ELR (cell line): ENCODE measurements at places on chromosomes 16 and 17.

- no peak for DNase-seq
Measured at GRCh38 chr17:3656755-3657587, 11.4 kb downstream of the TAX1BP3 start.

DNA sequence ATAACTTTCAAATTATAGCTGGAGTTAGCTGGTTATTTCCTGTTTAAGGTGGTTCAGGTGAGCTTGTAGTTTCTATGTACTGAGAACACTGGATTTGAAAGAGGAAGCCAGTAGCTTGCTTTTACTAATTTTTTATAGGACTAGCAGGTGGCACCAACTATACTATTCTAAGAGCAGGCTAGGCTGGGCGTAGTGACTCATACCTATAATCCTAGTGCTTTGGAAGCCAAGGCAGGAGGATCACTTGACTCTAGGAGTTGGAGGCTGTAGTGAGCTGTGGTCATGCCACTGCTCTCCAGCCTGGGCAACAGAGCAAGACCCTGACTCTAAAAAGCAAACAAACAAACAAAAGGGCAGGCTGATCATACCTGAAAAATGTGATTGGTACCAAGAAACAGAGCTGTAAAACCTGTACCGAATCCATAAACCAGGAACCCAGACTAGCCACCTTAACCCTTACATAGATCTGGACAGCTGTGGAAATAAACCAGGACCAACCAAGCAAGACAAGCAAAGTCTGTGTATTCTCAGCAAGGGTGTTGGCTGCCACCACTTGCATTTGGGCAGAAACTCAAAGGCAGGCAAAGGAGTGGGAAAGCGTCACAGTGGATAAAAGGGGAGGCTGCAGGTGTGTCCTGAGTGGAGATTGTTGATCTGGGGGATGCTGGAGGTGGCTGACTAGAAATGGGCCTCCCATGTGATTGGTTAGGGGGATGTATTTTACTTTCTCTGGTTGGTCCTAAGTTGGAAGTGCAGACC lies 36.3 kb downstream of the SLC47A1 start:
- DNase-seq: no peak

DNA sequence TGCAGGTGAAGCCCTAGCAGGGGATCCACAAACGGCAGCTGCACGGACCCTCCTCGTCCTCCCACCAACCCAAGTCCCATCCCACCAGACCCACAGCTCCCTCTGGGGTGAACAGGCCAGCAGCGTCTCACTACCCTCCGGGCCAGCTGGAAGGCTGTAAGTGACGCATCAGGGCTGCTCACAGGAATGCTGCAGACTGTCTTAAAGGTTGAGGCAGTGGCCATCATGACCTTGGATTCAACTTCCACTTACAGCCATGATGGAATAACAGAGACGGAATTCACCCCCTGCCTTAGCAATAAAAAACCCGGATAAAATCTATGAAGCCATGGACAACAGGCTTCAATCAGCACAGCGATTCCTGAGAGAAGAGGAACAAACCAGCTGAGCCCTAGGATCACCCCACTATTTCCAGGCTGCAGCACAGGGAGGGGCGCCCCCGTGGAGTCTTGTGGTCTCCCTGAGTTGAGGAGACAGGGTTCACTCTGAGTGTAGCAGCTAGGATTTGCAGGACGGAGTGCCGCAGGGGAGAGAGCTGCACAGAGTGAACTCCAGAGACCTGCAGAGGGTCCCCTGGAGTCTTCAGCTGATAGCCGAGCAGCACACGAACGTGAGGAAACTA lies 10.5 kb downstream of the FAM83G start:
- no peak for DNase-seq

GRCh38 chr17:49566668-49567071 lies 9.0 kb upstream of the NXPH3 start:
- DNase-seq: no peak

DNA sequence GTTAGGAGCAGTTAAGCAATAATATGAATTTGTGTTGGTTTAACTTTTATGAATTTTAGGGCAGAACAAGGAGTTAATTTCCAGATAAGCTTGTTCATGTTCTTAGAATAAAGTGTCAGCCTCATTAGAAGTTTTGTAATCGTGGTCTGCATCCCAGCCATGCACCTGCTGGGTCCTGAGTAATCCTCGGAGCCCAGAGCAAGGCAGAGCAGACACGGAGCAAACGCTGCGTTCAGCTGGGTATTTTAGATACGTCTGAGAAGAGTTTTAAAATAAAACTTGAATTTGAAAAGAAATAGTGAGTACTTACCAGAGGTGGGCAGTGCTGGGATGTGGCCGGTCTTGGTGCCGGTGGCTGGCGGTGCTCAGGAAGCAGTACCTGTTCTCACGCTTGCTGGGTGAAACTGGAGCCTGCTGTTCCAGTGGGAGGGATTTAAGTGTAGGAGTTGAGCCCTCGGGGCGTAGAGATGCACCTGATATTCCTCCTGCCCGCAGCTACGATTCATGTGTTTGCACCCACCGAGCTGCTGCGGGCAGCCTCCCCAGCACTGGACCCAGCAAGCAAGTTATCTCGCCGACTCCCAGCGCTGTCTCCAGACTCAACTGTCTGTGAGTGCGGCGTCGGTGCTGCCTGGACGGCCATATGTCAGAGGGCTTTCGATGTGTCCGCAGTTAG lies at the start of gene ZNF750:
ZNF750 (minus strand) TSS at position 406 of the 676 bp plus-strand sequence. CDS start 7,568 bp downstream, outside the sequence.
- DNase-seq: no peak

GRCh38 chr17:34997355-34997862 lies 17.1 kb downstream of the LIG3 start:
- DNase-seq: no peak

DNA sequence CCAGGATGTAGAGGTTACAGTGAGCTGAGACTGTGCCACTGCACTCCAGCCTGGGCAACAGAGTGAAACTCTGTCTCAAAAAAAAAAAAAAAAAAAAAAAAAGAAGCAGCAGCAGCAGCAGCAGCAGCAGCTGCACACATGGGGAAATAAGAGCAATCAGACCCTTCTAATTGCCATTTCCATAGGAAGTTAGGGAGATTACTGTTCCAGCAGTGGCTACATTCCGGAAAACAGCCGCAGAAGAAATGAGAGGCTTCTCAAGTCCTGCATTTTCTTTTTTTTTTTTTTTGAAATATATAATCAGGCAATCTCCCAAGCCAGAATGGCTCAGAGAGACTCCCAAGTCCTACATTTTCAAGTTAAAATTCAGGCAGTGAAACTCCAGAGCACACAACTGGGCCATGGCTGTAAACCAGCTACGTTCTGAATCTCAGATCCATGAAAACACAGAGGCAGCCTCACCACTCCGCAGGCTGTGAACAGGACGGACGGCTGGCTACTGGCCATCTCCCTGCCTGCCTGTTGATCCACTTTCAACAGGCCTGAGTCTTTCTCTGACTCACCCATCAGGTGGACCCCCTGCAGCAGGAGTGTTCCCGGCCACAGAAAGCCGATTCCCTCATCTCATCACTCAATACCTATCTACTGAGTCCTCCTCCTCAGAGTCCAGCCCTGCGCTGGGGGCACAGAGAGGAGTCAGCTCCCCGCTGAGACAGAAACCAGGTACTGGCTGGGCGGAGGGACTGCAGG lies 15.0 kb downstream of the TRPV1 start:
- DNase-seq: peak; percentile 29

- no peak for DNase-seq
Measured at GRCh38 chr17:56708670-56709410, 115.3 kb downstream of the NOG start.

- peak; percentile 90 for DNase-seq
Measured at GRCh38 chr17:77475016-77475976, 334.5 kb downstream of the SEC14L1 start.

DNA sequence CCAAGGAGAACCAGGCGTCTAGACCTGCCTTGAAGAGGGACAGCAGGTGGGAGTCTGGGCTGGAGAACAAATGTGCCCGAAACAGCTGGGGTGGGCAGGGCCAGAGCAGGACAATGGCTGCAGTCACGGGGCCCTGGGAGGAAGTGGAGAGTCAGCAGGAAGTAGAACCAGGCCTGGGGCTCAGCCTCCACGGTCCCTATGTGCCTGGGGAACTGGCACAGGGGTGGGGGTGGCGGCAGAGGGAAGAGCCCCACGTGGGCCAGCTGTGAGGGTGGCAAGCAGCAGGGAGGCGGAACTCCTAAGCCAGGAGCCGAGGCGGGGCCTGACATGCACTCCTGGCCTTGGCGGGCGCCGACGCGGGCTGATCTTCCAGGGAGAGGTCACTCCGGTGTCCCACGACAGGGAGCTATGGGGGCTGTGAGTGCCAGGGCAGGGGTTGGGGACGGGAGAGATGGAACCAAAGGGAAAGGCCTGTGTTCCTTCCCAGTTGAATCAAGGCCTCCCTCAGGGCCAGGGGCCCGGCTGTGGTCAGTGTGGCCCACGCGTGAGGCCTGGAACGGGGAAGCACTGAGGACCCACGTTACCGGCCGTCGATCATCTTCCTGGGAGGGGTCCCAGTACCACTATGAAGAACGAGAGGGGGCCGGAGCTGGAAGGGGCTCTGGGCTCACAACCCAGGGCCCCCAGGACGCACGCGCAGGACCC lies 42.7 kb downstream of the TIMM22 start:
- DNase-seq: no peak

DNA sequence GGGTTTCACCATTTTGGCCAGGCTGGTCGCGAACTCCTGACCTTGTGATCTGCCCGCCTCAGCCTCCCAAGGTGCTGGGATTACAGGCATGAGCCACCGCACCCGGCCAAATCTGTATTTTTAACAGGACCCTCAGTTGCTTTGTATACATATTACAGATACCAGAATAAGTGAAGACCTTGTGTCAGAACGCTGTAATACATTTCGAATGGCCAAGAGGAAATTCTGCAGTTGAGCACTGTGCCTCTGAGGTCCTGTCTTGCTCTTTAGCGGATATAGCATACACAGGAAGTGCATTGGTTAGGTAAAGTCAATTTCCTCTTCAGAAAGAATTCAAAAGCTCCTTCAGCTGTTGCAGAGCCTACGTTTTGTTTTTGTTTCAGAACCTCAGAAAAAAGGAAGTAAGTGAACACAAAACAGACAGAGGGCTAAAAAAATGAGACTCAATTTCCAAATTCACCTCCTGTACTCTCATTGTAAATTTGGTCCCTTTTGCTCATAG lies 15.7 kb downstream of the CRLF3 start:
- no peak for DNase-seq

GRCh38 chr16:2328428-2328827 lies 12.1 kb downstream of the ABCA3 start:
- no peak for DNase-seq

GRCh38 chr17:28904800-28905199 lies 1.9 kb upstream of the DHRS13 start:
- no peak for DNase-seq

- no peak for DNase-seq
Measured at GRCh38 chr17:82175951-82176350, 36.7 kb downstream of the CCDC57 start.

- DNase-seq: no peak
Measured at GRCh38 chr16:11393366-11393765, 48.1 kb downstream of the RMI2 start.

DNA sequence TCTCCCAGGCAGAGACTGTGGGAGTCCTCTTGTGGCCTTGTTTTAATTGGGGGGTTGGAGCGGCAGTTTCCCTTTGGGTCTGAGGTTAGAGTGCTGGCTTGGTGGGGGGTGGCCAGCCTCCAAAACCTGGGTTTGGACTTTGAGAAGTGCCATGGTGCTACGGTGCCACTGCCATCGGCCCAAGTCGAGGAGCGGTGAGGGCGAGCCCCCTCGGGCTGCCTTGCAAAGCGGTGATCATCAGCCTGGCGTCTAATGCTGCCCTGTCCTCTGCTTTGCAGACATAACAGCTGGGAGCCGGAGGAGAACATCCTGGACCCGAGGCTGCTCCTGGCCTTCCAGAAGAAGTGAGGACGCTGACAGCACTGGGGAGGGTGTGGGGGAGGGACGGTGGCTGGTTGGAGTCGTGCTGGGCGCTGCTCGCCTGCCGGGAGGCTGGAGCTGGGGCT lies 1.2 kb downstream of the CBX2 start:
- no peak for DNase-seq

DNA sequence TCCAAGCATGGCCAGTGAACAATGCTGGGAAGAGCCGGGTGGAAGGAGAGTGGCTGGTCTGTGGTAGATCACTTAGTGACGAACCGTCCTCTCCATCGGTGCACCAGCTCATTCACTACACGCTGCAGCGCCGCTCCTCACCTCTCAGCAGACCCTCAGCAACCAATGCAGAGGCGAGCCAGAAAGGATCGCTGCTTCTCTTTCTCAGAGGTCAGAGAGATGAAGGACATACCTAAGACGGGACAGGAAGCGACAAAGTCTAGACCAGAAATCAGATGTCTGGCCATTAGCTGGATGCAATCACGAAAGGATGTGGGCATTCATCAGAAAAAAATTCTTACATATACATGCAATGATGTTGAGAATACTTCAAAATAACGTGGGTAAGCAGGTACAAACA lies 26.9 kb downstream of the NSMCE1 start:
- DNase-seq: peak; percentile 50
